ENCODE measurements at places on chromosomes 4 and X. TPM values are rescaled to one million over a fixed set of nuclear protein-coding genes. Genes with fewer than 3 reads are reported as not detected.

WDR44 gene
- total RNA-seq = 20.3 TPM

GDPD2 gene
- total RNA-seq = 0.16 TPM

SFRP2 gene
- total RNA-seq = 0.49 TPM

PASD1 gene
- total RNA-seq = not detected

TRO gene
- 21.0 TPM for total RNA-seq

FGA gene
- not detected for total RNA-seq

All from hair follicle dermal papilla cell (primary cell).